ENCODE measurements at places on chromosomes 5 and 9.

- peak; percentile 77 for DNase-seq
Measured at GRCh38 chr5:91383027-91383955, at the start of gene ARRDC3. ARRDC3 (minus strand) TSS chr5:91383317; CDS start chr5:91383092, 225 bp downstream.

DNA sequence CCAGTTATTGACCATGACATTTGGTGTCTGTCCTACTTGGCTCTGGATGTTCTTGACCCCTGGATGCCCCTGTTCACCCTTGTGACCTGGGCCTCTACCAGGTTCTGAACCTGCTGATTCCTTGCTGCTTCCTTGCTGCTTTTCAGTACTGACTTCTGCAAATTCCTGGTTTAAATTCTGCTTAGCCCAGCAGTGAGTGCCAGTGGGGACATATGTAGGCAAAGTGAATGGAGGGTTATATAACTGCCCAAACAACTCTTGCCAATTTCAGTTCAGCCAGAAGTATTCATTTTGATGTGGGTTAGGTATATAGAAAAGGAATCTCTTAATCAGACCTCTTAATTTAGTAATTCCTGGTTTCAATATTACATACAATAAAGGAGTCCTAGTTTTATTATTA, 220.6 kb downstream of the TAF11L14 start:
- DNase-seq, result no peak

DNA sequence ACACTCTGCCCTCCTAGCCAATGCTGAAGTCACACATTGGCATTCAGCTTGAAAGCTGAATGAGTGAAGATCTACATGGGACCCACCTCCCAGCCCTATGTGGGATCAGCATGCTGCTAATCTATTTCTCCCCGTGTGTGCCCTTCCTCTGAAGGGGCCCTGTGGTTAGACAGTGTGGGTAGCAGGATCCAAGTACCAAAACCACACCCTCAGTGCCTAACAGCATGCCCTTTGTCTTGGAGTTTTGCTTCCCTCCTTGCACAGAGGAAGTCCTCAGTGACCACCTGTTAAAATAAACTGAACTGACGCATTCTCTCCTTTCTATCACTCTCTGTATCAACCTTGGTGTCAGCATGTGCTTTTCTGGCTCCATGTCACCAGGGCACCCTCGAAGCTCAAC, 25.0 kb downstream of the SH3TC2 start:
- DNase-seq, result no peak

DNA sequence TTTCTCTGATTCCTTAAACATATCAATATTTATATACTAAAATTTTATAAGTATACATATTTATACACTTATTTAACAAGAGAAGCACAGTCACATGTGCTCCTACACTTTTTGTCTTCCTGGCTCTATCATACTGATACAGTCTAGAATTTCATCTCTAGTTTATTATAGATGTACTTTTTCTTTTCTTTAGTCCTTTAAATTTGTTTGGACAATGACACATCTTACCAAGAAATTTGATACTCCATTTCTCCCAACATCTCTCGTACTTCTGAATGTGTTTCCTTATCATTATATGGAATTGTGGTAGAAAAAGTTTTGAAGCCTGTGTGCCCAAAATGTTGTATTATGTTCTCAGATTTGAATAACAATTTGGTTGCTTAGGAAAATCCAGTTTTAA, 104.6 kb downstream of the DMRT2 start:
- no peak for DNase-seq

DNA sequence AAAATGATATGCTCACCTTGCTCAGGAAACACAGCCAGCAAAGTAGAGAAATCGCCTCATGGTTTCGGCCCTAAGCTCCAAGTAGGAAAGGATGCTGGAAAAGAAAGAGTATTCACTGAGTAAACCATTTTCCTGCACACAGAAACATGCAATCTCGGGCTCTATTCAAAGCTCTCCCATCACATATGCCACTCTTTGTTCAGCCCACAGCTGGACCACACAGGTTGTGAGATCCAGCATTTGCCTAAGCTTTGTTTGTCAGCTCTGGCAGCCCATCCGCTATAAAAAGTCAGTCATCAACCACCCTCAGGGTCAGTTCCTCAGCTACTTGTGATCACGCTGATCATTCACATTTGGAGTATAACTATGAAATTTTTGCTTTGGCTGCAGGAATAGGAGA, 96.5 kb upstream of the SMARCA2 start:
- no peak for DNase-seq

DNA sequence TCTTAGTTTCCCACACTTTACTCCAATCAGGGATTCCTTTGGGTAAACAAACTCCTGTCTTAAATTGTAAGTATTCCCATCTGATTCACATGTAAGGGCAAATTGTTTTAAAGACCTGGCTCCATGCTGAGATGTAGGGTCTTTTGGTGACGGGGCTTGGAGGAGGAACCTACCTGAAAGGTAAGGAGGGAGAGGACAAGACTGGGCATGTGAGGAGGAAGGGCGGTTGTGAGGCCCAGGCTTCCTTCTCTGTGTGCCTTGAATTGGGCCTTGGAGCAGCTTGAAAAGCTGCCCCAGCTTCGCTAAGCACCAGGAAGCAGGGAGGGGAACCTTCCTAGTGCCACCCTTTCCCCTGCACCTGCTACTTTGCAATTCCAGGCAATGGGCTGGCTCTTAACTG, 86.8 kb downstream of the C9orf152 start:
- no peak for DNase-seq

DNA sequence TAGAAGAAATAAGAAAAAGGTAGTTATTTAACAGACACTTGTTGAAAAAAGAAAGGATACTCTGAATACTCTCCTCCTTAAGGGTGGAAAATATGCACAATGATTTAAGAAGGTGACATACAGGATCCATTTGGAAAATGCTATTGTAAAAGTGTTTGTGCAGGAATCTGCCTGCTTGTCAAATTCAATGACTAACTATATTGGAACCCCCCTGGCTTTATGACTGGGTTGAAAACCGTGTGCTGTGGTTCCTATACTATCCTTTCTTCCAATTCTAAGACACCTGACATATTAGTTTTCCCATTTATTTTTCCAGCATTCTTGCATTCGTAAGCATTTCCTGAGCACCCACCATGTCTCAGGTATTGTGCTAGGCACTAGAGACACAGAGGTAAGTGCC, 220.0 kb downstream of the GLIS3 start:
- DNase-seq, result peak; percentile 19

DNA sequence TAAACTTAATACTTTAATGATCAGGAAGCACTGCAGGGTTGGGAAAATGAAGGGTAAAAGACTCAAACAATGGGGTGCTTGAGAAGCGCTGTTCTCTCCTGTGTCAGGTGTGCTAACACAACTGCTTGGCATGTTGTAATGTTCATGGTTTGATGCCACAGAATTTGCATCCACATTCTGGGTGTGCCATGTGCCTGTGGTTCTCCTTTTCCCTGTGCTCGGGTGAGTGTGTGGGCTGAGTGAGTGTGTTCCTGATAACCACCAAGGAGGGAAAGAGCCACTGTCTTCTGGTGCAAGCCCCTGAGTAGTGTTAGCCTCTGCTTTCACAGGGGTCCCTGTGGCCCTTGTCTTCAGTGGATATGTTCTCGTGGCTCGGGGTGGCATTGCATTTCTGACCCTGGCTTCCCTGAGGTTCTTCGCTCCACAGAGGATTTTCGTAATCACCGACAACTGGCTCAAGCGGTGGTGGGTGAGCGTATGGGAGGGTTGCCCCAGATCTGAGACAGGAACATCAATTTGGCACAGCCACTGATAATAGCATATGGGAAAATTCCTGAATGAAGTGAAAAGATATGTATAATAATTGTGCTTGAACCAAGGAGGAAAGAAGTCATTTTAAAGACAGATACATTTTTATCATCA, 102.0 kb downstream of the MVB12B start:
- DNase-seq, result no peak

- peak; percentile 33 for DNase-seq
Measured at GRCh38 chr9:133238272-133238850, 29.3 kb upstream of the OBP2B start.

DNA sequence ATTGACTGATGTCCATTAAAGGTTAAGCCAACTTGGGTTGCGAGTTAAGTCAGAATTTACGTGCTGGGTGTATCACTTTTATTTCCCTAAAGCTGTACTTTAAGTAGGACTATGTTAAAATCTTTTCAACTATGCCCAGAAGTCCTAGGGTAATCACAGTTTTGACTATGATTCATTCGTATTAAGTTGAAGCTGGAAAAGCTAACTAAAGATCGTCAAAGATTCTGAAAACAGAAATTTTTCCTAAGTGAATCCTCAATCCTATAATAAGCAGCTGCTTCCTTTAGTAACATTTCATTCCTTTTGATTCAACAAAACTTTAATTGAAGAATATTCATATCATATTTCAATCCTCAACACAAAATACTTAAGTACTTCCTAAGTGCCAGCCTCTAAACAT, 460.4 kb downstream of the ACTL7B start:
- DNase-seq, result no peak

- DNase-seq, result peak; percentile 22
Measured at GRCh38 chr5:158013939-158014338, 155.0 kb upstream of the CLINT1 start.

DNA sequence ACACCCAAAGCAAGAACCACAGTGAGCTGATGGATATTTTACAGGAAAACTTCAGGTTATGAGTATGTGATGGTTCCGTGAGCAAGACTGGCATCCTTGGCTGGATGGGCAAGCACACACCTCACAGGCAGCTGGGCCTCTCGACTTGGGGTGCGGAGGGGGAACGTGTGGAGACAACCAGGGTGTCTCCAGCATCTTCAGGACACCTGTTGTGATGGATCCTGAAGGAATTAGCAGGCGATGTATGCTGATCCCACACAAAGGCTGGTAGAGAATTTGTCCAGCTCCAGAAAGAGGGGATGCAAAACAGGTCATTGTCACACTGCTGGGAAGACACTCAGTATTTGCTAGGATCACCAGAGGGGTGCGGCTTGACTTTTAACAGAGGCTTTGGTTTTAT, 42.7 kb downstream of the SECISBP2 start:
- no peak for DNase-seq

- no peak for DNase-seq
Measured at GRCh38 chr9:129449066-129449465, 171.8 kb downstream of the C9orf50 start.

DNA sequence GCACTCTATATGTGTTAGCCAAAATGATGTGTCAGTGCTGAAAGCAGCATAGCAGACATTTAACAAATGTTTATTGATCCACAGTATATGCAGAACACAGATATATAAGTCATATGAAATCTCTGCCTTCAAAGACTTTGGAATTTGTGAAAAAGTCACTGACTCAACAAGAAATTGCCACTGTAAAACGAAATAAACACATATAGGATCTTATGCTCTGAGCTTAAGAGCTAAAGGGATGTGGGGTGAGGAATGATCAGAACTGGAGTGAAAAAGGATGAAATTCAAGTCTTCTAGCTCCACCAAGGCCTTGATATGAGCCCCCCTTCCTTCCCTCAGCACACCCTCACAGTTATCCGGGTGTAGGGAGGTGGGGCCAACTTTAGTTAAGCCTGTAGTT, 49.9 kb downstream of the PLAC8L1 start:
- no peak for DNase-seq

DNA sequence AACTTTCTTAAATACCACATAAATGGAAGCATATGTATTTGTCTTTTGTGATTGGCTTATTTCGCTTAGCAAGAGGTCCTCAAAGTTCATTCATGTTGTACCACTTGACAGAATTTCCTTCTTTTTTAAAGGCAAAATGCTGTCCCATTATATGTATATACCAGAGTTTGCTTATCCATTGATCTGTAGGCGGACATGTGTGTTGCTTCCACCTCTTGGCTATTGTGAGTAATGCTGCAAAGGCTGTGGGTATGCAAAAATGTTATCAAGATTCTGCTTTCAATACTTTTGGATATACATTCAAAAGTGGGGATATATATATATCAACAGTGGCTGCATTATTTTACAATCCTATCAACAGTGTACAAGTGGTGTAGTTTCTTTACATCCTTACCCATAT, 271.0 kb downstream of the PRR16 start:
- no peak for DNase-seq

- no peak for DNase-seq
Measured at GRCh38 chr5:65828022-65828896, 98.1 kb upstream of the ERBIN start.

GRCh38 chr5:169174923-169175322, 126.0 kb downstream of the SLIT3 start:
- no peak for DNase-seq

DNA sequence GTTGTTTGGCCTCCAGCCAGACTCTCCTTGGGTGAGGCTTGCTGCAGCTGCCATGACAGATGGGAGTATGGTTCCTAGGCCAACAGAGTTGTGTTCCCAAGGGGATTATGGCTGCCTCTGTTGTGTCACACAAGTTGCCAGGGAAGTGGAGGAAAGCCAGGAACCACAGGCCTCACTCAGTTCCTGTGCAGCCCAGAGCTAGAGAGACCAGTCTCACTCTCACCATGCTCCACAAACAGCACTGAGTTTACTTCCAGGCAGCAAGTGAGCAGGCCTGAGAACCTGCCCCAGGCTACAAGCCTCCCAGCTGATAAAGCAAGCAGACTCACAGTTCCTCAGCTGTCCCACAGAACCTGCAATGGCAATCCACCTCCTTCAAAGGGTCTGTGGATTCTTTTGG, 273.6 kb upstream of the TAS2R1 start:
- no peak for DNase-seq

DNA sequence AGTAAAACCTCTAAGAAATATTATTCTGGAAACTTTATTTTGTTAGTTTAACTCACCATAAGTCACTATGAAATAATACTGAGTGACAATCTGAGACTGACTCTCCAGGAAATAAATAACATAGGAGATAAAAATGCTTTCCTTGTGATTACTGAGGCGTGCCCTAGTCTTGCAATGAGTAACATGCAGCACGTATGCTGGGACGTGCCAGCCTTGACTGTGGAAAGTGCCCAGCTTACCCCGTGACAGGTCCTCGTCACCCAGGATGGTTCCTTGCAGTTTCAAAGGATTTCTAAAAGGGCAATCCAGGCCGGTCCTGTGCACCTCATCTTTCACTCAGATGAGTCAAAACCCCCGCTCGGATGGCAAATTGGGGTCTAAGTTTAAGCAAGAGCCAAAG, 720.8 kb upstream of the ADAMTS16 start:
- no peak for DNase-seq

GRCh38 chr5:7186818-7187217, 209.1 kb upstream of the ADCY2 start:
- DNase-seq, result no peak

- no peak for DNase-seq
Measured at GRCh38 chr9:99823681-99824377, 2.1 kb downstream of the NR4A3 start.

GRCh38 chr5:82639393-82640144, 361.4 kb upstream of the RPS23 start:
- DNase-seq, result no peak

DNA sequence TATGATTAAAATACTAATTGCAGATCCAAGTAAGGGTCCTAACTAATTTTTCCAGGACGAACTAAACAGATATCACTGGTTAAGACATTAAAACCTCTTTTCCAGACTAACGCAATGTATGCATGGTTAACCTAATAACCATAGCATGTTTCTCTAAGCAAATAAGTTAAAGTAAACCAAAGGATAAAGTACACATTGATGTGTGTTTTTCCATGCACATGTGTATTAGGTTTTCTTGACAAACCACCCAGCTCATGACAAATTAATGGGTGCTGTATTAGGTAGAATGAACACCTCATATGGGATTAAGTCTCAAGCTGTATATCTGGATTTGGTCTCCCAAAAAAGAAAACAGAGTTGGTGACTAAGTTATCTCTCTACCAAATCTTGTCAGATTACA, 45.6 kb downstream of the ANKH start:
- no peak for DNase-seq
